Lung (tissue), 17 donors: ENCODE measurements at places on chromosomes 5 and 9. TPM values are rescaled to one million over a fixed set of nuclear protein-coding genes. Genes with fewer than 3 reads are reported as not detected.

TERT gene
- total RNA-seq = not detected

GRXCR2 gene
- not detected for total RNA-seq

PDE6A gene
- total RNA-seq = not detected

CD74 gene
- 2,819 TPM for total RNA-seq

CLIC3 gene
- 115 TPM for total RNA-seq

DNA sequence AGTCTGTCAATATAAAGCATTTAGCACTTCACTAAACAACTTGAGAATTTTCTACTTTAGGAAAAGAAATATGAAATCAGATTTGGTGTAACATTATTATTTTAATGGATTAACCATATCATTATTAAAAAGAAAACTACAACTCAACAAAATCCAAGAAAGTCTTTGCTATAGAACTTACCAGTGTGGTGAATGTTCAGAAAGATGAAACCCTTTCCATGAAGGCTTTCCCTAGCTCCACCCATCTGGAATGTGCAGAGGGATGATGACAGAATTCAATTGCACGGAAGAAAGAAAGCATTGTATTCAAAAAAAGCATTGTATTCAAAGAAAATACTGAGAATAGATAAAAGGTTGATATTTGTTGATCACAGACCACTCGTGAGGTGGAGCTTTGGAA, 328.6 kb upstream of the NUDT12 start:
- no peak for DNase-seq

DNA sequence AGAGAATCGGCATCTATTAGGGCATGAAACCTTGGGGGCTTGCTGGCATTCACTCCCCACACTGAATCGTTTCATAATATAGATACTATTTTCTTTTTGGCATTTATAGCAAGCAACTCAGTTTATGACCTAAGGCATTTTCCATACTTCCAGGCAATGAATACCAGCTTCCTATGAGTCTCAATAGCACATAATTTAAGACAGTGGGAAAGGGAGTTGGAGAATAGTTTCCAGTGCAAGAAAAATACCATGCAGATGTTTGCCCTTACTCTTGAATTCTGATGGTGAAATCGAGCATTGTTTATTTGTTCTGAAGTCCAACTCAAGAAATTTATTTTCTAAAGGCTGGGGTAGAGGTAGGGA, 175.8 kb upstream of the KLF9 start:
- DNase-seq = peak; percentile 38

GRCh38 chr9:33418090-33418489, 15.7 kb upstream of the AQP7 start:
- DNase-seq = no peak

DNA sequence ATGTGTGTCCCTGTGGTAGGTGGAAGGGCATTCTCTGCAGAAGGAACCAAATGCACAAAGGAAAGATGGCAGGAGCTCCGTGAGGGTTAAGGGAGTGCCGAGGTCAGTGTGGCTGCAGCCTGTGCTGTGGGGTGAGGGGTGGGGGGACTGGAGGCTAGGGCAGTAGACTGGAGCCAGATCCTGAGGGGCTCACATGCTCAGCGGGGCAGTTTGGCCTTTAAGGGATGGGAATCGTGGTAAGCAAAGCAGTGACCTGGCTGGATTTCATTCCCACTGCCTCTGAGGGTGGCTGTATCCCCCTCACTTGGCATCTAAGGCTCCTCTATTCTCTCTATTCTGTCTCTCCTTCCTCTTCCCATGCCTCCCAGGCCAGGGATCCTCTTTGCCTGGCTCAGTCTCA, 15.6 kb downstream of the PITX1 start:
- DNase-seq = no peak

- DNase-seq = no peak
Measured at GRCh38 chr5:99590806-99591205, 662.0 kb upstream of the CHD1 start.

DNA sequence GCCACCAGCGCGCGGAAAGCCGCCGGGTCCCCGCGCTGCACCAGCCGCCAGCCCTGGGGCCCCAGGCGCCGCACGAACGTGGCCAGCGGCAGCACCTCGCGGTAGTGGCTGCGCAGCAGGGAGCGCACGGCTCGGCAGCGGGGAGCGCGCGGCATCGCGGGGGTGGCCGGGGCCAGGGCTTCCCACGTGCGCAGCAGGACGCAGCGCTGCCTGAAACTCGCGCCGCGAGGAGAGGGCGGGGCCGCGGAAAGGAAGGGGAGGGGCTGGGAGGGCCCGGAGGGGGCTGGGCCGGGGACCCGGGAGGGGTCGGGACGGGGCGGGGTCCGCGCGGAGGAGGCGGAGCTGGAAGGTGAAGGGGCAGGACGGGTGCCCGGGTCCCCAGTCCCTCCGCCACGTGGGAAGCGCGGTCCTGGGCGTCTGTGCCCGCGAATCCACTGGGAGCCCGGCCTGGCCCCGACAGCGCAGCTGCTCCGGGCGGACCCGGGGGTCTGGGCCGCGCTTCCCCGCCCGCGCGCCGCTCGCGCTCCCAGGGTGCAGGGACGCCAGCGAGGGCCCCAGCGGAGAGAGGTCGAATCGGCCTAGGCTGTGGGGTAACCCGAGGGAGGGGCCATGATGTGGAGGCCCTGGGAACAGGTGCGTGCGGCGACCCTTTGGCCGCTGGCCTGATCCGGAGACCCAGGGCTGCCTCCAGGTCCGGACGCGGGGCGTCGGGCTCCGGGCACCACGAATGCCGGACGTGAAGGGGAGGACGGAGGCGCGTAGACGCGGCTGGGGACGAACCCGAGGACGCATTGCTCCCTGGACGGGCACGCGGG, at the start of gene TERT:
Gene TERT, minus strand, starts transcription at position 234 of the 815 bp plus-strand sequence. Its CDS starts 79 bp downstream, at position 155.
- peak; percentile 18 for DNase-seq

DNA sequence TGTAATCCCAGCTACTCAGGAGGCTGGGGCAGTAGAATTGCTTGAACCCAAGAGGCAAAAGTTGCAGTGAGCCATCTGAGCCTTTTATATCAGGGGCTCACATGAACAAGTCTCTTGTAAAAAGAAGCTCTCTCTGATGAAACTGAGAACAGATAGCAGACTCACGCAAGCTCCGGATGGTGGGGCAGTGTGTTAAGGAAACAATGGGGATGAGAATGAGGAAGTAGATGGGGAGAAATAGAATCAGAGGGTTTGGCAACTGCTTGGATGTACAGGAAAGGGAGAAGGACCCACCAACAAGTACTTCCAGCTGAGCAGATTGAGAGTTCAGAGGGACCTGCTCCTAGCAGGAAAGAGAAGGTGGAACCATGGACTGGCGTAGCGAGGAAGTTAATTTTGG, 18.6 kb downstream of the TMEM252 start:
- no peak for DNase-seq

DNA sequence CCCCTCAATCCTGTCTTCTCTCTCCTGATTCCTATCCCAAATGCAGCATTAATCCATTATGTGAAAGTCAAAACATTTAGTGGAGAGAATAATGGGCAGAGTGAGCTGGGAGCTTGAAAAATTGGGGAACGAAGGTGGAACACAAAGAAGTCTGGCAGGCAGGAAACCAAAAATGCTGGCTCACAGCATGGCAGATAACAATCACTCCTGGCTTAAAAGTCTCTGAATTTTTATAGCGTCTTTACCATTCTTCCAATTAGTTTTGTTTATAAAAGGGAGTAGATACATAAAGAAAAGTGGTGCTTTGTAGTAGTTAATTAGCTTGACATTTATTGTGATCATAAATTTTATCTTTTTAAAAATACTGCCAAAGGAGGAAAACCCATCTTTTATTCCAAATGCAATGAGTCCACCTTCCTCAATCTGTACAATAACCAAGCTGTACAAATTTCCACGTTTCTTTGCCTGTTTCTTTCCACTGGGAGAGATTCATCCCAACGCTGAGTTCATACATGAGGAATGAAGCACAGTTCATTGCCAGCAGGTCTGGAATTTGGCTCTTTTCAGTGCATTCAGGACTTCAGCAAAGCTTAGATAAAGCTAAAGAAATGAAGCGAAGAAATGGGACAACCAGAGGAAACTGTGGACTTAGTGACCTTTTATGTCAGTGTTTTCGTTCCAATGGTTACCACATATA, 174.7 kb downstream of the HMHB1 start:
- DNase-seq = no peak

DNA sequence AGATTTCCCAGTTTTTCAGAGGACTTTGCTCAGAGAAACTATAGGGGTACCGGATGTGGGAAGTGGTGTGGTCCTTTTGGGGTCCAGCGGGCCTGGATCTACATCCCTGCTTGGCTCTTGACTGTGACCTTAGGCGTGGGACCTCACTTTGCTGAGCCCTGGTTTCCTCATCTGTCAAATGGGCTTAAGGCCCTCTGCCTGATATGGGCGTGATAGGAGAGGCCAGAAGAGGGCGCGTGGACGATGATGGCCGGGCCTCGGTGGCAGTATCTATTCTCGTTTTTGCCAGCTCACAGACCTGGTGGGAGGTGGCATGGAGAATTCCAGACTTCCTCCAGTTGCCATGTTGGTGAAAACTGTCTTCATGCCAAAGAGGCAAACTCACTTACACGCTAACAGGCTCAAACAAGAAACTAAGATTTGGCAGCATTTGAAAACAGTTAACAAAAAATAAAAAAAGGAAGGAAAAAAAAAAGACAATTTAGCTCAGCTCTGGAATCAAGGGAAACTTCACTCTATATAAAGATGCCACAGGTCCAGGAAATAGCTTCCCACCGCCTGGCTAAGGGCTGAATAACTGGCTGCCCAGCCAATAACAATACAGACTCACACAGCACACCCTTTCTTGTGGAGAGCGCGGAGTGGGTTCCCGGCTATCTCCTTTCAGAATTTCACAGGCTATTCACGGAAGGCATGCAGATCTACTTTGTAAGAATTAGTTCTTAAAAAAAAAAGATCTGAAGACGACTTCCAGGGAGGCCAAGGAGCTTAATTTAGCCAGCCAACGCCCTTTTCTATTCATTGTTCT, 1.7 kb downstream of the SH3PXD2B start:
- no peak for DNase-seq

GRCh38 chr9:88813638-88814209, 177.5 kb upstream of the S1PR3 start:
- peak; percentile 84 for DNase-seq
